ENCODE measurements at places on chromosomes 6 and 20.

DNA sequence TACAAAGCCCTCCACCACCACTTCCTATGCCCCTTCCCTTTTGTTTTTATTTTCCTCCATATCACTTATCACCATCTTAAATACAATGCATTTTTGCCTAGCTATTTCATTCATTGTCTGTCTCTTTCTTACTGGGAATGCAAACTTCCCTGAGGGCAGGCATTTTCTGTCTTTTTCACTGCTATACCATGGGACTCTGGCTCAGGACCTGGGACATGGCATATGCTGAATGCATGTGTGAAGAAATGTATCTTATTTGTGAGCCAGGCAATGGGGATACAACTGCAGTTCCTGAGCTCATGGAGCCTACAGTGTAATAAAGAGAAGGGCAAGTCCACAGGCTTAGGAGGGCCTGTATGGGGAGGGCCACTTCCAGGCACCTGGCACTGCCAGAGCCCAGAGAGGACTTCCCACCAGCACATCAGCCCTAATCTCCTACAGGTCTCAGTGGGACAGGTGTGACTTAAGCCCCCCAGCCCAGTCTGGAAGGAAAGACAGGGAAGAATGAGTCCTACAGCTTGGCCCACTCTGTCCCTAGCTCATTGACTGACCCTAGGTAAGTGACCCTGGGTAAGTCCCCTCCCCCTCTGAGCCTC lies 43.2 kb downstream of the TFEB start:
- DNase-seq: no peak

GRCh38 chr20:46023148-46023484 lies 5.9 kb upstream of the SLC12A5 start:
- DNase-seq: no peak

DNA sequence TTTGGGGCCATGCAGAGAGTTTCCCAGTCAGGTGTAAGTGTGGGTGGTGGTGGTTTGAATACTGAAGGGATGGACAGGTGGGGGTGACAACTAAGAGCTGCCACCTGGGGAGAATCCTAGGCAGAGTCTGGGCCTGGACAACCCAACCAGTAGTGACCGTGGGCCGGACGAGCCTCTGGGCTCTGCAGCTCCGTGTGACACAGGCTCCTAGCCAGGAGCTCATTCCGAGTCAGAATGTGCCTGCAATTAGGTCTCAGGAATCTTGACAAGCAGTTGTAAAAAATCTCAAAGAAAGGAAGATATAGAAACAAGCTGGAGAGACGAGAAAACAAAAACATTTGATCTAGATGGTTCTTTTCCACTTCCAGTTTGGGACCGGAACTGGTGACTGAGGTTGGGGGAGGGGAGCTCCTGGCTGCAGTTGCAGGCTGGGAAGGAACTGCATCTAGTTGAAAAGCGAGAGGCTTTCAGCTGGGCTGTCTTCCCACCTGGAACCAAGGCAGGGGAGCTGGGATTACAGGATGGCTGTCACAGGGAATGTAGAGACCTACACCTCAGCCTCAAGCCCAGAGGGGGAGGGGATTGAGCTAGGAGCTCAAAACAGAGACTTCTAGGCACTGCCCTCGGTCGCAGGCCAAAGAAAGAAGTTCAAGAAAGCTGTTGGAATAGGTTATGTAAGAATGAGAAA lies 156.9 kb downstream of the PAX1 start:
- DNase-seq: no peak

GRCh38 chr6:132465530-132466485 lies 47.1 kb downstream of the STX7 start:
- DNase-seq: no peak

- DNase-seq: no peak
These were observed 65.0 kb downstream of the EPM2A start for GRCh38 chr6:145670311-145670710.

DNA sequence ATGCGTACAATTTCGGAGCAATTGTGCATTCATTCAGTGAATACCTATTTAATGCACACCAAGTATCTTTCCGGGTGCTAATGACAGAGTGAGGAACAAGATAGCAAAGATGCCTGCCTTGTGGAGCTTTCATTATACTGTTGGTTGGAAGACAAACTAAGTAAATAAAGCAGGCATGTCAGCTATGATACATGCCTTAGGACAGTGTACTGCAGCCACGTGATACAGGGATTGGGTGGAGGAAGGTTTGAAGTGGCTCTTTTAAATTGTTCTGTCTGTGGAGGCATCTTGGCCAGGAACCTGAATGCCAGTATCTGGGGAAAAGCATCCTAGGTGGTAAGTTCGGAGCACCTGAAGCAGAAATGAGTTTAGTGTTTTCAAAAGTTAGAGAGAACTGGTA lies 3.0 kb upstream of the OTOR start:
- no peak for DNase-seq

GRCh38 chr6:98787961-98788360 lies 46.4 kb upstream of the POU3F2 start:
- DNase-seq: no peak

- no peak for DNase-seq
These were observed 27.1 kb downstream of the TASP1 start for GRCh38 chr20:13611611-13612125.

GRCh38 chr6:7159790-7160525 lies 52.2 kb downstream of the RREB1 start:
- no peak for DNase-seq

GRCh38 chr6:53761036-53761435 lies 33.8 kb upstream of the LRRC1 start:
- no peak for DNase-seq

DNA sequence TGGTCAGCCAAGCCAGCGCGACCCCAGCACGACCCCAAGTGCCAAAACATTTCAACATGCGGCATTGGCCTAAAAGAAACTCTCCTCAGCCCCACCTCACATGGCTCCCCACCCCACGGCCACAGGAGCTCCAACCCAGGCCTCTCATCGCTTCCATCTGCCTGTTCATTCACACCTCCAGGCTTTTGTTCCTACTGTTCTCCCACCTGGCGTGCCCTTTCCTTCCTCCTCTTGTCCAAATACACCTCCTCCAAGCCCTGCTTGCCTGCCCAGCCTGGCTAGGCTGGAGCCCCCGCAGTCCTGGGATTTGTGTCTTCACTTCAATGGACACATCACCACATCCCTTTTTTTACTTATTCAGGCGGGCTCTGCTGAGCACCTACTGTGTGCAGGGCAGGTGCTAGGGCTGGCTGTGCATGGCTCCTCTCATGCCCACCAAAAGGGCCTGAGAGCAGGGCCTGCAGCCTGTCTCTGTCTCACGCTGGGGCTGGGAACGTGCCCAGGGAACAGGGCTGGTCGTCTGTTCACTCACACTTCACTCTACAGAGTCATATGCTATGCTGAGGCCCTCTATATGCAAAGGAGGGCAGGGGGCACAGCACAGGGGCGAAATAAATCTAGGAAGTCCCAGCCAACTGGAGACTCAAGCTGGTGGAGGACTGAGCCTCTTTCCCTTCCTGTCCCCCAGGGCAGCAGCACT lies 61.1 kb downstream of the GRM4 start:
- no peak for DNase-seq

- DNase-seq: peak; percentile 32
These were observed 33.1 kb upstream of the FAM135A start for GRCh38 chr6:70380252-70380651.

- DNase-seq: no peak
These were observed 250.9 kb downstream of the HIVEP2 start for GRCh38 chr6:142694054-142694453.

GRCh38 chr6:48641544-48641943 lies 530.5 kb upstream of the PTCHD4 start:
- no peak for DNase-seq

- no peak for DNase-seq
These were observed 37.7 kb upstream of the ADIG start for GRCh38 chr20:38543014-38543906.

DNA sequence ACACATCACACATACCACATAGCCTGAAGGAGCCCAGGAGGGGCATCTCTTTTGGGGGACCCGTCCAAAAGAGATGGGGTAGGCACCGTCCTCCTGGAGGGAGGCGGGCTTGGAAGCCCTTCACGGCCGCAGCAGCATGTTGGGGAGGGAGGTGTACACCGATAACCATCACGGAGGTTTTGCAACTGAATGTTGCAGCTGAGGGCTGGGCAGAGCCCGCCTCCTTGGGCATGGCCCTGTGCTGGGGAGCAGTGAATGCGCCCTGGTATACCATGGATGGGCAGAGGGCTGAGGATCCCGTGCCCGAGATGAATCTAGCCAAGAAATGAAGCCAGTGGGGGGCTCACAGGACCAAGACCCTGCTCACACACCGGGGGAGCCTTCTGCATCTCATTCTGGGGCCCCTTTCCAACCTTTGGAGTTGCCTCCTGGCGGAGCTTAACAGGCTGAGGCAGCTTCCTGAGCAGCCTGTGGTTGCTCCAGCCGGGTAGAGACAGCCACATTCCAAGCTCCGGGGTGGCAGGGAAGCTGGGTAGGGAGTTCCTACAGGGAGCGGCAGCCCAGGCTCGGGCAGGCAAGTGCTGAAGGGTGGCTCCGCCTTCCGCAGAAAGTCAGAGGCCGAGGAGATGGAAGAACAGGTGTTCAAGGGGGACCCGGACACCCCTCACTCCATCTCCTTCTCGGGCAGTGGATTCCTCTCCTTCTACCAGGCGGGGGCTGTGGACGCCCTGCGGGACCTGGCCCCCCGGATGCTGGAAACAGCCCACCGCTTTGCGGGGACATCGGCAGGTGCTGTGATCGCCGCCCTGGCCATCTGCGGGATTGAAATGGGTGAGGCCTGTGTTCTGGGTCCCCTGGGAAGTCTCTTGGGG lies at the start of gene PNPLA1:
Gene PNPLA1, plus strand, starts transcription at position 227 of the 872 bp plus-strand sequence. Its CDS starts 400 bp downstream, at position 627.
- DNase-seq: no peak

- peak; percentile 20 for DNase-seq
These were observed 2.1 kb downstream of the RAET1E start for GRCh38 chr6:149895833-149896271.

- DNase-seq: no peak
These were observed 196.2 kb downstream of the PAX1 start for GRCh38 chr20:21901470-21902275.

- DNase-seq: no peak
These were observed 122.4 kb downstream of the MRPL14 start for GRCh38 chr6:44004625-44005506.

DNA sequence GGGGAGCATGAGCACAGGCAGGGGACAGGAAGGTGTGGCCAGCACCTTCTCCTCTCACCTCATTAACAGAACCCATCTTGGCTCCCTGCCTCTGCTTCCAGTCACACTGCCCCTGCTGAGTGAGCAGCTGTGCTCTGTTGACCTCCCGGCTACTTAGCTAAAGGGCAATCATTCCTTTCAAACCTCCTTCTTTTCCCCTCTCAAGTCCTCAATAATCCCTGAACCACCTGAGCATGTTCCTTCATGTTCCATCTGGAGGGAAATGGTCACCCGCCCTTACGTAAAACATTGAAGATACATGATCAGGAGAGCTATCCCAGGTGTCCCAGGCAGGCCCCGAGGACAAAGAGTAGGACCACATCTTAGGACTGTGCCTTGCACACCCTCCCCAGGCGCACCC lies 21.7 kb upstream of the MRPS10 start:
- no peak for DNase-seq

- no peak for DNase-seq
These were observed 47.6 kb downstream of the ARHGAP18 start for GRCh38 chr6:129662406-129662766.

DNA sequence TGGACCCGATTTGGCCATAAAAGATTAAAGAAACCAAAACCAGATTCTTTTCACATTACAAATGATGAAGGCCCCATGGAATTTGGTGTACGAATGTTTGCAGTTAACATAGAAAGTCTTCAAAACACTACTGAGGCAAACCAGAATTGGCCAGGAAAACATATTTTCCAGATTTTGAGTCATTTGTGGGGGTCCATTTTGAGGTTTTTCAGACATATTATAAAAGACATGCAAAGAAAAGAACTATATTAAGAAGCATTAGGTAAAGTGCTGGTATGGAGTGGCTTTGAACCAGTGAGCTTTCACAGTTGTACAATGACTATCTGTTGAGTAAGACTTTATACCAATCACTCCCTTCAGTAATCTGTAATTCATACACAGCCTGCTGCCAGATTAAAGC lies 168.9 kb upstream of the COL21A1 start:
- no peak for DNase-seq

DNA sequence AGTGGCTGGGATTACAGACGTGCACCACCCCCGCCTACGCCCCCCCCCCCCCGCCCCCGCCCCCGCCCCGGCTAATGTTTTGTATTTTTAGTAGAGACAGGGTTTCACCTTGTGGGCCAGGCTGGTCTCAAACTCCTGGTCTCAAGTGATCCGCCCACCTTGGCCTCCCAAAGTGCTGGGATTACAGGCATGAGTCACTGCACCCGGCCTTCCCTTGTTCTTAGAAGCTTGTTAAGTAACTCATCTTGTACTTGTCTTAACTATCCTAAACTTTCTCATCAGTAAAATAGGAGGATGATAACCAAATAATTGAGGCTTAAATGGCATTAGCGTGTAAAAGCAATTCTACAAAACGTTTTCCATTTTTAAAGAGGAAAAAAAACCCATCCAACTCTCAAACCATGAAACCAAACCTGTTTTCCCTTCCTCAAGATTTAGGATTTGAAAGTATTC lies 4.2 kb downstream of the CDYL start:
- no peak for DNase-seq

DNA sequence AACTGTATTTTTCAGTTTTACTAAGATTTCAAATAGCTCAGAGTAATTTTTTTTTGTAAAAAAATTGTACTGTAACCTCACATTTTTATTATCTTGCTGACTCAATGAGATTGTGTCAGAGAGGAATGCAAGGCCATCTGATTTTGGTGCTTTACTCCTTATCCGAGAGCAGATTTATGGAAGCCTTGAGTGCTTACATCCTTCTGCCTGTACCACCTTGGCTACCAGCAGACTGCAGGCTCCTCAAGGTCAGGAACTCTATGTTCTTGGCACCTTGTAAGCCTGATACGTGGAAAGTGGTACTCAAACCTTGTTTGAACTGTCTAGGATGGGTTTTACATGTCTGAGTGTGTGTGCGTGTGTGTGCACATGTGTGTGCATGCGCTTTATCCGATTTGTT lies 80.1 kb upstream of the MLIP start:
- DNase-seq: no peak

DNA sequence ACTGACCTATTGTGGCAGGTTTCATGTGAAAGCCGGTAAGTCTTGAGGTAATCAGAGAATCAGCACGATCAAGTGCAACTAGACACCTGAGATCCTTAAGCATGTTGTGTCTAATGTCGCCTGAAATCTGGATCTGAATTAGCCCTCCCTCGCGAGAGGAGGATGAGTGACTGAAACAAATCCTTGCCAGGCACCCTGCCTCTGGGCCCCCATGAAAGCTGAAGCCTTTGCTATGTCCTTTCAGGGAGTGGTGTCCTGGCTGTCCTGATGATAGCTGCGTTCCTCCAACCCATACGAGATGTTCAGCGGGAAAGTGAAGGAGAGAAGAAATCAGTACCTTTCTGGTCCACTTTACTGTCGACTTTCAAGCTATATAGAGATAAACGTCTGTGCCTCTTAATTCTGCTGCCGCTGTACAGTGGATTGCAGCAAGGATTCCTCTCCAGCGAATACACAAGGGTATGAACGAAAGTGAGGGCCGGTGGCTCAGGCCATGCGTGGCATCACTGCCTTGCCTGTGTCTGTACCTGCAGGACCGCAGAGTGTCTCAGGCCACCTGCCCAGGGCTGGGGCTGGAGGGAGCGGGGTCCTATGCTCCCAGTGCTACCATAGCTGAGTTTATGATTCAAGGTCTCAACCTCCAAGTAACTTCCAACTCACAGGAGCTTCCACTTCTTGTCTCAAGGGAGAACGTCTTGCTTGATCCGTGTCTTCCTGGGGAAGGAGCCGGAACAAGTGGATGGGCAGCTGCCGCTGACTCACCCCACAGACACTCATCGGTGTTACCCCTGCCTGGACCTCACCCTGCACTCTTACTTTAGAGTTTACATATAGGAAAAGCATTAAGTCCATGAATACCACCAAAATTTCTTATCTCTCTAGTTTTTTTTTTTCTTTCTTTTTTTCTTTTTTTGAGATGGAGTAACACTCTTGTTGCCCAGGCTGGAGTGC lies 12.8 kb downstream of the UNC93A start:
- no peak for DNase-seq
